ENCODE measurements at places on chromosomes 3 and 15. TPM values are rescaled to one million over a fixed set of nuclear protein-coding genes. Genes with fewer than 3 reads are reported as not detected.

The DNAH12 gene
- 0.03 TPM for total RNA-seq

The BUB1B gene
- total RNA-seq = 73.8 TPM

The REC114 gene
- total RNA-seq = not detected

The TMEM108 gene
- total RNA-seq = not detected

The DOCK3 gene
- total RNA-seq = 1.6 TPM

The DZIP1L gene
- total RNA-seq = not detected

The PLA2G4D gene
- not detected for total RNA-seq

The GLDN gene
- total RNA-seq = not detected

The ARPP19 gene
- 193 TPM for total RNA-seq

The CDHR4 gene
- total RNA-seq = not detected
